ENCODE measurements at places on chromosomes 4 and X.

- no peak for DNase-seq
Measured at GRCh38 chr4:153521999-153522801, 56.0 kb downstream of the TMEM131L start.

DNA sequence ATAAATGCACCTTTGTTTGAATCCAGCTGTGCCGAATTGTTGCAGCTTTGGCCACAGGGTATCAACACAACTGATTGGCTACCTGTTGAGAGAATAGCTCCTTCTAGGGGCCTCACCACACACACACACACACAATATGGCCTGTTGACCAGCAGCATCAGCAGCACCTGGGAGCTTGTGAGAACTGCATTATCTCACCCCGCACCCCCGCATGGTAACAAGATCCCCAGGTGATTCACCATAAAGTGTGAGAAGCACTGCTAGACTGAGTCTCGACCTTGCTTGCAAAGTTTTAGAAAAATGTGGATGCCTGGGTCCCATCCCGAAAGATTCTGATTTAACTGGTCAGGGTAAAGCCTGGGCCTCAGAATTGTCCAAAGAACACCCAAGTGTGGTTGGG is 176.9 kb upstream of the PRPS2 start:
- DNase-seq = no peak

- no peak for DNase-seq
Measured at GRCh38 chr4:110306303-110306702, 107.9 kb upstream of the ELOVL6 start.

DNA sequence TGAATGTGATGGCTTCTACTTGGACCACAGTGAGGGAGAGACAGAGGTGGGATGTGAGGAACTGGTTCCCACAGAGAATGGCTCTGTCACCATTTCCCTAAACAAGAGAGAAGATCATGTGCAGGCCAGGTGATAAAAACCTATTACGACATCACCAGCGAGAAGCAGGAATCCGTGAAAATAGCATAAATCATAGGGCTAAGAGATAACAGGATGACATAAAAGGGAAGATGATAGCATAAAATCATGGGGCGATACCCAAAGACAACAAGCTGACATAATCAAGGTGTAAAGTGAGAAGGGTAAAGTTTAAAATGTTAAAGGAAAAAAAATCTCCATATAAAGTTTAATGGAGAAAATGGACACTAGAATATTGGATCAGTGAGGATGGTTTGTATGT is 205.5 kb upstream of the SLIT2 start:
- no peak for DNase-seq

DNA sequence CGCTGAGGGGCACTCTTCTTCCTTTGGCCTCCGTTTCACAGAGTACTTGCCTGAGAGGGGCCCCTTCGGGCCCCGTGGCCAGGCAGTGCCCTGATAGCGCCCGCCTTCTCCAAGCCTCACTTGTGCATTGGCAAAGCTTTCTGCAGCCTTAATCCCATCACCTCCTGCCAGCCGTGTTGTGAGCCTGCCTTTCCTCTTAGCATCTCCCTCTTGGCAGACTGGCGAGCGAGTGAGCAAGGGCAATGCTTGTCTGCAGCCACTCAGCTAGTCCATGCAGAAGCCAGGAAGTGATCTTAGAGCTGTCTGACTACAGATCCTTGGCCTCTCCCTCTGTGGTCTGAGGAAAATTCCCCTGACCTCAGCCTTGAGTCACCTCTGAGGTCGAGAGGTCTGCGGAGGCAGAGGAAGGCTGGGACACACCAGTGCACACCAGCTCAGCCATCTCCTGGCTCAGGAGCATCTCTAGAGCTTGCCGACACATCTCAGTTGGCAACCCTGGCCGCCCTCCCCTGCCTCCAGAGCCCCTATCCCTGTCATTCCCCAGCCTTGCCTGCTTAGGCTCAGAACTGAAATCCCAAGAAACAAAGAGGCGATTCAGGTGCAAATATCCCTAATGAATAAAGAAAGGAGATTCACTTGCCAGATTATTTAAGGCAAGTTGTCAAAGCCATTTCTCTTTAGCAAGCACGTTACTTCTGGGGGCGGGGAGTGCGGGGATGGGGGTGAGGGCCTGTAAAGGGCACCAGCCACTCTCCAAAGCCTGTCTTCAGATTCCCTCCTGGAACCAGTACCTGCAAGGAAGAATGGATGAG is 143.5 kb upstream of the MAMLD1 start:
- no peak for DNase-seq

DNA sequence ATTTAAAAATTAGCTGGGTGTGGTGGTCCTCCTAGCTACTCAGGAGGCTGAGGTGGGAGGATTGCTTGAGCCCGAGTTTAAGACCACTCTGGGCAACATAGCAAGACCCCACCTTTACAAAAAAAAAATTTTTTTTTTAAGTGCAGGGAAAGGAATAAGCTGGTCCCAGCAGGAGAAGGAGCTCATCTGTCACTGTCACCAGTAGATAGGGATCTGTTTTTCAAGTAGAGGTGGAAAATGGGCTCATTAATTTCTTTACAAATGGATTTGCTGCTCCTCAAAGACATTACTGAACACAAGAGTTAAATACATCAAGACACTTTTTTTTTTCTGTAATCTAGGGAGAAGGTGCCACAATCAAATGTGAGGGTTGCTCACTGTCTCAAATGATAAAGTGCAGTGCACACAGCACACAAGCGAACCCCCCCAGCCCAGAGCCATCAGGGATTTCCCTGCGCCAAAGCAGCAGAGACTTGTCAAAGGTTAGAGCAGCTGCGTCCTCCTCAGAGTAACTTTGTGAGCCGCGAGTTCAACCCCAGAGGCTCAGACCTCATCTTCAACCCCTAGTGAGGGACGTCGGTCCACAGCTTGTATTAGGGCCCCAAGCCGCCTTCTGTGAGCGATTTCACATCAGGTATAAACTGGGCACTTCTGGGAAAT is 14.3 kb upstream of the MTNR1A start:
- DNase-seq = no peak

DNA sequence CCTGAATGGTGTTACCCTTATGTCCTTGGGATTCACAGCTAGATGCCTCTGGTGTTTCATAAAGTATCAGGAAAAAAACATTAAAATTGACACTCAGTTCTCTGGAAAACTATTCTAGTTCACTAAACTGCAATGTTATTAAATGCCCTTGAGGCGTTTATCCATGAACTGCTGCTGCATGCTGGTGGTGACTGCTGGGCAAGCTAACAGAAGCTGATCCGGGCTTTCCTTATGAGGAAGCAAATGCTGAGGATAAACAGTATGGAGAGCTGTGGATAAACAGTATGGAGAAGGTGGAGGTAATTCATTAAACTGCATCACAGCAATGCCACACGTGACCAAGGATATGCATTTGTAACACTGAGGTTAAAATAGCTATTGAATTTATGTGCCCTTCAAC is 227.0 kb downstream of the NR3C2 start:
- no peak for DNase-seq

- no peak for DNase-seq
Measured at GRCh38 chrX:119398587-119398973, 556 bp upstream of the SLC25A43 start.

GRCh38 chr4:136810626-136811025 is 721.7 kb downstream of the PCDH18 start:
- DNase-seq = no peak

GRCh38 chr4:92099861-92100260 is 203.9 kb upstream of the GRID2 start:
- DNase-seq = no peak

DNA sequence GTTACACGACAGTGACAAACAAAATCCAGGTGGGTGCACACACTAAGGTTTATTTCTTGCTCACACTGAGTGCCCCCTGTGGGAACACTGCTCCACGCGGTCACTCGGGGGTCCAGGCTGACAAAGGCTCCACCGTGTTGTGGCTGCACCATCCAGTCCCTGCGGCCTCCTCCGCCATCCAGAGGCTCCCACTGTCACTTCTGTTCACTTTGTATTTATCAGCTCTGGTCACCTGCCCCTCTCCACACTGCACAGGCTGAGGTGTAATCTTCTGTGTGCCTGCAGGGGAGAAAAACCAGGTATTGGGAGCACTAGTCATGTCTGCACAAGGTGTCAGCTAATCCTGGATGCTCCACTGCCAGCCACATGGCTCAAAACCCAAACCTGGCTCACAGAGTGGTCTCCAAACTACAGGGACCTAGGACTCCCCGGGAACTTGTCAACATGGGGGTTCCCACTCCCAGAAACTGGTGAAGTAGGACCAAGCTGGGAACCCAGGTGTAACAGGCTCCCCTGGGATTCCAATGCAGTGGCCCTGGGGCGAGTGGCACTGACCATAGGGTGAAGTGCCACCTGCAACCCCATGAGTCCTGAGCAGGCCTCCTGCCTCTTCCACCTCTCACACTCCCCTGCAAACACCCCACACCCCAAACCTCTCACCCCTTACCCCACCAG is 25.5 kb downstream of the HMX1 start:
- DNase-seq = no peak

DNA sequence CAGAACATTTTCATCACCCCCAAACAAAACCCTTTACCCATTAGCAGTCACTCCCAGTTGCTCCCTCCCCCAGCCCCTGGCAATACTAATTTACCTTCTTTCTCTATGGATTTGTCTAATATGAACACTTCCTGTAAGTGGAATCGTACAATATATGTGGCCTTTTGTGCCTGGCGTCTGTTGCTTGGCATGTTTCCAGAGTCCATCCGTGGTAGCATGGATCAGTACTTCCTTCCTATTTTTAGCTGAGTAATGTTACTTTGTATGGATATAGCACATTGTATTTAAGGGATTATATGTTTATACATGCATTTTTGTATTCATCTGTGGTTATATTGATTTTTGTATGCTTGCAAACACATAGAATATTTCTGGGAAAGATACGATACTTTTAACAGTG is 48.2 kb downstream of the PPEF1 start:
- DNase-seq = no peak

DNA sequence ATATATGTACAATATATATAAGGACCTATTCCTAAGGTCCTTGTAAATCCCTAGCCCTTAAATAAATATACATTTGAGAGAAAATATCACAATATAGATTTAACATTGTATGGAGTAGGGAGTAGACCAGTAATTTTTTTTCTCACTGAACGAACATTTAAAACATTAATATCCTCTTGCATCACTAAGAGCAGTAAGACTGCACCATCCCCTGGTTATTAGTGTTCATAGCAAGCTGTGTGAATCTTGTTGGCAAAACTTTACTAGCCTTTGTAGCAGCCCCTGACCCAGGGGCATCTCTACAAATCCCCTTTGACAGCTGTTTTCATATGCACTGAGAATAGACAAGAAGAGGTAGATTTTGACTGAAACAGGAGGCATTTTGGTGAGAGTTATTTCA is 146.5 kb downstream of the IL1RAPL2 start:
- DNase-seq = no peak

DNA sequence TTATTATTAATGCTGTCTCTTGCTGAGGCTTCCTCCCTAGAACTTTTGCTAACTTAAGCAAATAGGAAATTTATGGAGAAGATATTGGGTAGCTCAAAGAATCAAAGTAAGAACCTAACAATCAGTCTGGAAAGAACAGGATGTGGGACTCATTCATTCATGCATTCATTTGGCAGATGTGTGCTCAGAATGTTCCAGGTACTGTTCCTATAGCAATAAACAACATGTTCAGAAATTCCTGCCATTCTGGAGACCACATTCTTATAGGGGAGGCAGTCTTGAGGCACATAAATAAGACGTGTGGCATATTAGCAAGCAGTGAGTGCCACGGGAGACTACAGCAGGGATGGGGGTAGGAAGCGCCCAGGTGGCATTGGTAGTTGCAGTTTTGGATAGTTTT is 5.0 kb downstream of the GRK4 start:
- DNase-seq = no peak

- DNase-seq = no peak
Measured at GRCh38 chr4:8502371-8502770, 61.8 kb downstream of the TRMT44 start.

DNA sequence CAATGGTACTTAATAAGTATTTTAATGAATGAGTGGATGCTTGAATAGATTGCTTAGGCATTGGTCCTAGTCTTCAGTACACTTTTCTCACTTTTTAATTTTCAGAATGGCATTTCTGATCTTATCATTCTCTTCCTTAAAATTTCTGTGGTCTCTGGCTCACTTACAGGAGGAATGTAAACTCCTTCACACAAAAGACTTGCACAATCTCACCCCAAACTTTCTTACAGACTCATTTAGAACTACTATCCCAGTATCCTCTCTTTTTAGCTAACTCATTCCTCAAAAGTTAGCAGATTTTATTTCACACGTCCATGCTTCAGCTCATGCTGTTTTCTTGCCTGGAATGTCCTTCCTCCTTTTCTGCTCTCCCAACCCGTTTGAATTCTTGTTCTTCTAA is 350.1 kb downstream of the GRXCR1 start:
- DNase-seq = no peak

GRCh38 chr4:141455651-141456050 is 180.7 kb upstream of the IL15 start:
- no peak for DNase-seq

- DNase-seq = no peak
Measured at GRCh38 chr4:38332699-38333098, 331.3 kb upstream of the KLF3 start.

- DNase-seq = peak; percentile 14
Measured at GRCh38 chrX:30364229-30364628, 55.0 kb upstream of the NR0B1 start.

GRCh38 chr4:55528491-55528890 is 18.2 kb downstream of the CLOCK start:
- no peak for DNase-seq

GRCh38 chr4:146257511-146257910 is 43.2 kb downstream of the REELD1 start:
- no peak for DNase-seq

- DNase-seq = no peak
Measured at GRCh38 chr4:174201871-174202270, 81.6 kb downstream of the FBXO8 start.

GRCh38 chrX:7266288-7266687 is 118.3 kb upstream of the PUDP start:
- DNase-seq = no peak

DNA sequence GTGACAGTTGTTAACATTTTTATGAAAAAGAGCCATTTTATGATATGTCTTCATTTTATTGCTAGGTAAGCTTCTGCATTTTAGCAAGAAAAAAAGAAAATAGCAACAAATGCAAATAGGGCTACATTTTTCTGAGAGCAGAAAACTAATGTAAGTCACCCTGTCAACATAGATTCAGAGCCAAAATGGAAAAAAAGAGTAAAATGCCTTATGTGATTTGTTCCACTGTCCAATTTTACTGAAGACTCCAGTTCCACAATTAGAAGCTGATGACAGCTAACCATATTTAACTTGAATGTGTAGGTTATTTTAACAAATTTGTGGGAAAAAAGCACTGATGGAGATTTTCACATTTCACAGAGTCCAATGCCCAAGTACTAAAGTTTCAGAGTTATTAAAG is 772.3 kb downstream of the FAT4 start:
- DNase-seq = no peak

GRCh38 chr4:139858436-139859205 is 193.0 kb downstream of the MGST2 start:
- no peak for DNase-seq

- no peak for DNase-seq
Measured at GRCh38 chr4:188308142-188308541, 168.9 kb downstream of the TRIML1 start.
